ENCODE measurements at places on chromosomes 2 and 18.

DNA sequence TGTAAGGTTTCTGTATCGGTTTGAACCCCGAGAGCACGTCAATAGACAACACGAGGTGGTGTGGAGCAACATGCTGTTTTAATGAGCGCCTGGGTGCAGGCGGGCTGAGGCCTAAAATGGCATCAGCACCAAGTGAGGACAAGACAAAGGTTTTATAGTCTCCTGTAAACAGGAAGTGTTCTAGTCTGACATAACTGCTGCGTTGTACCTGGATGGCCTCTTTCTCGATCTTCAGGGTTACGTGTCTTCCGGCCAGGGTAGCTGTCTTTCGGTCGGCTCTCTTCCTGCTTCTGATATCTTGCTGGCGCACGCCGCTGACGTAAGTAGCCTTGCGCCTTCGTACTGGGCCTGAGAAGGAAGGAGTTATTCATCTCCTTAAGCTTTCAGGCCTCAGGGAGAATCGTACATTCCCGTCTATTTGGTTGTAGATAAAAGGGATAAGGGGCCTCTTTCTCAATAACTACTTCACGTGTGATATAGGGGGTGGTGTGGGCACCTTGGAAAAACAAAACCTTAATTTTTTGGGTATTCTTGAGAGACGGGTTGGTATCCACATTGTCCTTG lies 53.5 kb downstream of the KYNU start:
- DNase-seq = no peak

DNA sequence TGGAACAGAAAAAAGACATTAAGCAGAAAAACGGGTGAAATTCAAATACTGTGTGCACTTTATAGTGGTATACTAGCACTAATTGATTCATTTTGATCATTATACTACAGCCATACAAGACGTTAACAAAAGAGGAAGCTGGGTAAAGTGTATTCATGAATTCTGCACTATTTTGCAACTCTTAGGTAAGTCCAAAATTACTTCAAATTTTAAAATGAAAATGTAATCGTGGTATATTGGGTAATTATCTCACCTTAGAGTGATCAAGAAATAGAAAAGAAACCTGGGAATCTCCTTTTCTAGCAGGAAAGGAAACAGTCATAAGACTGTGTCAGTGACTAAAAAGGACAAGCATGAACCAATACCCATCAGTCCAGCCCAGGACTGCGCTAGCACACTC lies 5.4 kb downstream of the TGFBRAP1 start:
- DNase-seq = no peak

DNA sequence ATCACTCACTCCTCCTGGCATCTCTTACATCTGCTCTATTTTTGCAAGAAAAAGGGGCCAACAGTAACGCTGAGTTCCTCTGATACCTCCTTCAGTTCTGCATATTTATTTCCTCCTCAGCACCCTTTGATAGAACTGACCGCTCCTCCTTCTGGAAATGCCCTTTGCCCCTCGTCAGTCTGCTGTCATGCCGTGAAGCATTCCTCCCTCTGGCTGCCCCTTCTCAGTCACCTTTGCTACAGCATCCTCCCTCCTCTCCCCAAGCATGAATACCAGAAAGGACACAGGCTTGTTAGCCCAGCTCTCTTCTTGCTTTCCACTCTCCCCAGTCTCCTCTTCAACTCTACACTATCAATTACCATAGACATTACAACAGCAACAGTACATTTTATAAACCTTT lies 135.4 kb downstream of the NBAS start:
- no peak for DNase-seq

DNA sequence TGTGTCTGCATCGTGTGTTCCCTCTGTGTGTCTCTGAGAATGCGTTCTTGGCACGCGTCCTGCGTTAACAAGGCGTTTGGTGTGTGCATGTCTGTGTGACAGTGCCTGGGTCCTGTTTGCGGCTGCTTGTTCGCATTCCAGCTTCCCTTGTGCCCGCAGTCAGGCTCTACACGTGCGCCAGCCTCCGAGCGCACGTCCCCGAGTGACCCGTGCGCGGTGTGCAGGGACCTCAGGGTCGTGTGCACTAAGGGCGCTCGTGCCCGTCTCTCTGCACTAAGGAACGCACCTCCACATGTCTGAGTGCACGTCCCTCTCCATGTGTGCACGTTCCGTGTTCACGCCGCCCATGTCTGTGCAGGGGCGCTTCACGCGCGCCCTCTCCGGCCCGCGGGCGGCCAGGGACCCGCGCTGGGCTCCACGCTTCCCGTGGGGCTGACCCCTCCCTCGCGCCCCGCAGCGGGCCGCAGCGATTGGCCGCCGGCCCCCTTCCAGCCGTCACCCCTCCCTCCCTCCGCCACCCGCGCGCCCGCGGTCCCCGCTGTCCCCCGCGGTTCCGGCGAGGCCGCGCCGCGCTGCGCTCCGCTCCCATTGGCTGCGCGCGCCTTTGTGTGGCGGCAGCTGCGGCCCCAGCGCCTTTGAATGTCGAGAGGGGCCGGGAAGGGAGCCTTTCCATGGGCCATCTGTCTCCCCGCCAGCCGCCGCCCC lies 229.4 kb downstream of the HAUS1 start:
- no peak for DNase-seq
